ENCODE measurements at places on chromosomes 1 and 21. TPM values are rescaled to one million over a fixed set of nuclear protein-coding genes. Genes with fewer than 3 reads are reported as not detected.

GRCh38 chr1:67771749-67772148 is 61.5 kb downstream of the GNG12 start:
- DNase-seq, result no peak

The SPRR4 gene
- polyA plus RNA-seq, result not detected

The FCAMR gene
- polyA plus RNA-seq, result 5.3 TPM

DNA sequence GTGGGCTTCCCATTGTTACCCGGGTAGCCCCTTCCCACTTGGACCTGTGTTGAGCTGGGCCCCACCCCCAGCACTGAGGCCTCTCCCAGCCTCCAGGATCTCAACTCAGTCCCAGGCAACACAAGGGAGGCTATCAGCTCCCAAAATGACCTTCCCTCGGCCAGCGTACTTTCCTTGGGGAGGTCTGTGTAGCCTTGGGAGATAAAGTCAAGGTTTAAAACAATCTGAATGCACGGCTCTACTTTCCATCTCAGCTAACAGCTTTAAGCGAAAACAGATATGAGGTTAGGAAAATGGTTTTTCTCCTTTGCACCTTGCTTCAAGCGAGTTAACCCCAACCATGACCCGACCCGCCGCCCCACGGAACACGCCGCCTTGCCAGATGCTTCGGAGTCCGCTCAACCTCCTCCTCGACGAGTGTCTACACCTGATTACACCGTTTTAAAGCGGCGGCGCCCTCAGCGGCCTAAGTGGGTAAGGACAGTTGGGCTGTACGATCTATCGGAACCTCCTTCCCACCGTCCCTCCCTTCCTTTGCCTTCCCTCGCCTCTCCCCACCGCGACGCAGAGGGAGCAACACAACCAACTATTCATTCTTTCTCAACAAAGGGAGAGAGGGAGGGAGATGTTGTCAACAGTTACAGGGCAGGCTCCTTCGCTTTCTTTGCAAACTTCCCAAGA is 1.1 kb downstream of the BCAR3 start:
- peak; percentile 72 for DNase-seq

GRCh38 chr1:177854951-177855350 is 114.9 kb downstream of the SEC16B start:
- DNase-seq, result no peak

GRCh38 chr1:60998786-60999185 is 83.6 kb upstream of the NFIA start:
- no peak for DNase-seq

DNA sequence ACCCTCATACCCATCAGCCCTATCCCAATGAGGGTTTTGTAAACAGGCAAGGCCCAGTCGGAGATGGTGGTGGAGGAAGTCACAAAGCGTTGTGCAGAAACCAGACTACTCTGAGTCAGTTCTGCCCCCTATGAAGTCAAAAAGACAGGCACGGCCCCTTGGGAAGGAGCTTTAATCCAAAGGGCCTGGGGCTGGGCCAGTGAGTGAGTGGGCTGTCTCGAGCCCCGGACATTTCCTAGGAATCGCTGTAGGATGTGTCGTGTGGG is 442 bp upstream of the AHCYL1 start:
- DNase-seq, result no peak

- no peak for DNase-seq
Observed at GRCh38 chr1:22331618-22332423, 119.8 kb upstream of the ZBTB40 start.

The DNAJC28 gene
- 2.9 TPM for polyA plus RNA-seq

- no peak for DNase-seq
Observed at GRCh38 chr1:35691571-35692220, 27.0 kb downstream of the C1orf216 start.

GRCh38 chr1:17011439-17012307 is at the start of gene ATP13A2:
Gene ATP13A2, minus strand, starts transcription at chr1:17011928. Its CDS starts 190 bp downstream, at chr1:17011738.
- DNase-seq, result peak; percentile 83

DNA sequence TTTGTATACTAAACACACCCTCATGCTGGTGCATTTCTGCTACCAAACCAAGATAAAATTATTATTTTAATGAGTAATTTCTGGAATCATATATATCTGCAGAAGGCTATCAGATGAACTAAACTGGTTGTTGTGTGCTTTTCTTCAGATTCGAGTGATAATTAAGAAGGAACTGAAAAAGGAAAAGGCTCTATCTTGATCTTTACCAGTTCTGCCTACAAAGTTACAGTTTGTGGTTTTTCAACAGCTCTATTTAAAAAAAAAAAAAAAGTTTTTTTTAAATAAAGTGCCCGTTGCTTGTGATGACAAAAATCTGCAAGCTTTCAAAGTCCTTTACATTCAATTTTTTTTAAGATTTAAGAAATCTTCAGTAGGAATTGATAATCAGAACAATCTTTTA is 13.6 kb downstream of the DENND1B start:
- no peak for DNase-seq

DNA sequence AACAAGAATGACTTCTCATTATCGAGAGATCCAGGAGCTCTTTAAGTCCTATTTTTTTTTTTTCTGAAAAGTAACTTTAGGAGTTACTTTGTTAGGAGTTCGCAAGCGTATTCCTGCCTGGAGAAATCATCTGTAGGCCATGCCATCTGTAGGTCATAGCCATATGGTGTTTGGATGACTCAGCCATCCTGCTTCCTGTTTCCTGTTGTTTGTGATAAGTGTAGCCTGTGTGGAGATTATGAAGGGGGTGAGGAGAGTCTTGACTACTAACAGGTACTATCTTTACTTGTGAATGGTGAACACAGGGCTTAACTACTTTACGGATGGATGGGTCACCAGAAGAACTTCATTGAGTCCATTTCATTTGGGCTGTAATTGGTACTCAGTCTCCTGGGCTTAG is 327.2 kb downstream of the PTPRU start:
- DNase-seq, result no peak

GRCh38 chr1:208173749-208174148 is 70.4 kb downstream of the PLXNA2 start:
- no peak for DNase-seq

The MTMR11 gene
- 170 TPM for polyA plus RNA-seq

The FCRL1 gene
- polyA plus RNA-seq, result 0.52 TPM

The ADPRS gene
- polyA plus RNA-seq, result 35.0 TPM

DNA sequence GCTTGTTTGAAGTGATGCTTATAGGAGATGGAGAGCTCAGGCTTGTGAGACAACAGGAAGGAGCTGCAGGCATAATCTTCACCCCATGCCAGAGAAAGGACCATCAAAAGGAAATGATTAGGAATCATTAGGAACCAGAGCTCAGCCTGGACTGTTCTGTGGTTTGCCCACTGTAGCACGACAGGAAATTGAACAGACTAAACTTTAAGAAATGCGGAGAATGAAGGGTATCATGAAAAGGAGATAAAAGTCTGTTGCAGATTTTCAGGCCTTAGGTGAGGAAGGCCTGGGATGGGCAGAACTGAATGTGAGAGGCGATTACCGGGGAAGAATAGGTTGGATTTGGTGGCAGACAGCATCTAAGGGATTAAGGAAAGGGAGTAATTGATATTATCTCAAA is 292.0 kb upstream of the PLXNA2 start:
- DNase-seq, result no peak

The OR2T11 gene
- polyA plus RNA-seq, result not detected

The CD160 gene
- polyA plus RNA-seq, result 2.6 TPM

Measured in large intestine (tissue), 12 donors.